CD8-positive, alpha-beta T cell (primary cell): ENCODE measurements at places on chromosomes 2 and 18. TPM values are rescaled to one million over a fixed set of nuclear protein-coding genes. Genes with fewer than 3 reads are reported as not detected.

Gene PFN4
- not detected for total RNA-seq

Gene IL18R1
- 7.7 TPM for total RNA-seq

Gene ANKRD30B
- not detected for total RNA-seq

Gene NTSR2
- not detected for total RNA-seq

Gene GPR45
- total RNA-seq, result not detected

Gene TFCP2L1
- 0.22 TPM for total RNA-seq
